Gastroesophageal sphincter (tissue), 4 donors: ENCODE measurements at places on chromosomes 2 and 18.
A peak's percentile ranks its signal among the peaks of the same experiment; 100 is the strongest.

- ATAC-seq = no peak
Measured at GRCh38 chr2:149058936-149059335, 20.4 kb downstream of the LYPD6B start.

DNA sequence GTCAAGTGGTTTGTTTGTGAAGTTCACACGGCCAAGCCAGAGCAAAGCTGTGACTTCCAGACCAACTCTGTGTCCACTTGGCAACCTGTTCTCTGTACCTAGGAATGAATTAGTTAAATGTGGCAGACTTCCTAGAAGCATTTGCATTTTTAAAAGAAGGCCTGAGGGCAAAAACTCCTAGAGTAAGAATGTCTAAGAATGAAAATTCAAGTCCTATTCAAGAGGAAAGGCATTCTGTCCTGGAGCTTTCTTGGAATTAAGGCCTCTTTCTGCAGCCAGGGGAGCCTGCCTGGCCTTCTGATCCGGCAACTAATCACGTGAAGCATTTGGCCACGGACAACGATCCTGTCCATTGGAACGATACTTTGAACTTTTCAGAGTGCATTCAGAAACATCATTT lies 155.0 kb downstream of the SETBP1 start:
- no peak for ATAC-seq

DNA sequence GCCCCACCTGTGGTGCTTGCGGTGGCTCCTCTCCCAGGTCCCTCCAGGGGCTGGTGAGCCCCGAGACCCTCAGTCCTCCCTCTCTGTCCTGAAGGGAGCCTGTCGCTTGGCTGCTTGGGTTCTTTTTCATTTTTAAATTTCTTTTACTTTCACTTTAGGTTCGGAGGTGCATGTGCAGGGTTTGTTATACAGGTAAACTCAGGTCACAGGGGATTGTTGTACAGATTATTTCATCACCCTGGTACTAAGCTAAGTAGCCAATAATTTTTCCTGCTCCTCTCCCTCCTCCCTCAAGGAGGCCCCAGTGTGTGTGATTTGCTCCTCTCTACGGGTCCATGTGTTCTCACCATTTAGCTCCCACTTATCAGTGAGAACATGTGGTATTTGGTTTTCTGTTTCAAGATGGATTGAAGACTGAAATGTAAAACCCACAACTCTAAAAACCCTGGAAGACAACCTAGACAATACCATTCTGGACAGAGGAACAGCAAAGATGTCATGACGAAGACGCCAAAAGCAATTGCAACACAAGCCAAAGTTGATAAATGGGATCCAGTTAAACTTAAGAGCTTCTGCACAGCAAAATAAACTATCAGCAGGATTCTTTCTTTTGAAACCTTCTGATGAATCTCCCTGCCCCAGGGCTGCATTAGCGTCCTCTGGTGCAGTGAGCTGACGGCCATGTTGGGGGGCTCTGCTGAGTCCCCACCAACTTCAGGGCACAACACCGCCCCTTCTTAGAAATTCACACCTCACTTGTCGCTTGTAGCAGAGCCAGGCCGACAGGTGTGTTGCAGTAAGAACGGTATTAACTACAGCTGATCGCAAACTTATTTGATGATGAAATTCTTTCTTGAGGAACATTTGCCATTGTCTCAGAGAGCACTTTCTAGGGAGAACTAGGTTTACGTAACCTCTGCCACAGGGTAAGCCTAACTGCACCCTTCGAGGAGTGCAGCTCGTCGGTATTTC lies 135.3 kb downstream of the ZNF236 start:
- no peak for ATAC-seq

GRCh38 chr2:172921532-172922236 lies 154.0 kb upstream of the MAP3K20 start:
- ATAC-seq = no peak

- no peak for ATAC-seq
Measured at GRCh38 chr2:190882411-190882766, 1.8 kb downstream of the GLS start.

DNA sequence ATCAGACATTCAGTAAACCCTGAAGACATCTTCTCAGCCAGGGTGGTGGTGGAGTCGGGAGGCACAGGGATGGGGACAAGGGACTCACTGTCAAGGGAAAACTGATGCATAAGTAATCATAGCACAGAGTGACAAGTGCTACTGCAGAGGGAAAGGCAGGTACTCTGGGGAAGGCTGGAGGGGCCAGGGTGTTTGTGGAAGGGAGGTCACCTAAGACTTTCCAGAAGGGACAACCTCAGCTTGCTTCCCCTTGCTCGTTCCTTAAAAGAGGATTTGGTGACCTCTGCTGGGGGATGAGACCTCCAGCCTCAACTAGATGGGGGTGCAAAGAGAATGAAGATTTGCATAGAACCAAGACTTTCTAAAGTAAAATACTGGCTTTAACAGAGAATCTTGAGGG lies 99.5 kb downstream of the SLC4A3 start:
- no peak for ATAC-seq

- no peak for ATAC-seq
Measured at GRCh38 chr2:205556841-205557539, 125.3 kb upstream of the NRP2 start.

- peak; percentile 0 for ATAC-seq
Measured at GRCh38 chr2:63840081-63840784, 1.5 kb upstream of the UGP2 start.

DNA sequence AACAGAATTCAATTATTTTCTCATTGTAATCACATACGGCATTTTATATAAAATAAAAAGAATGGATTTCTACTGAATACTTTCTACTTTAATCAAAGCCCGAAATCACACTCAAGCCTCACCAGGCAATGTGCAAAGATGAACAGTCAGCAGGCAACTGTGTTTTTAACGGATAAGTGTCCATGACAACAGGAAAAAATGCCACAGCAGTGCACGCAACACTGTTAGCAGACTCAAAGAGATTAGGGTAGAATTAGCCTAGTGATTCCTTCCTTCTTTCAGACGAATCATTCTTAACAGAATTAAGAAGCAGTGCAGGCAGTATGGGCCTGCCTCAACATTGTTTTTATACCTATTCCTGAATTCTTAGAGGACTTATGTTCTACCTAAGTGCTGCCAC lies 135.6 kb downstream of the CDH2 start:
- ATAC-seq = no peak

DNA sequence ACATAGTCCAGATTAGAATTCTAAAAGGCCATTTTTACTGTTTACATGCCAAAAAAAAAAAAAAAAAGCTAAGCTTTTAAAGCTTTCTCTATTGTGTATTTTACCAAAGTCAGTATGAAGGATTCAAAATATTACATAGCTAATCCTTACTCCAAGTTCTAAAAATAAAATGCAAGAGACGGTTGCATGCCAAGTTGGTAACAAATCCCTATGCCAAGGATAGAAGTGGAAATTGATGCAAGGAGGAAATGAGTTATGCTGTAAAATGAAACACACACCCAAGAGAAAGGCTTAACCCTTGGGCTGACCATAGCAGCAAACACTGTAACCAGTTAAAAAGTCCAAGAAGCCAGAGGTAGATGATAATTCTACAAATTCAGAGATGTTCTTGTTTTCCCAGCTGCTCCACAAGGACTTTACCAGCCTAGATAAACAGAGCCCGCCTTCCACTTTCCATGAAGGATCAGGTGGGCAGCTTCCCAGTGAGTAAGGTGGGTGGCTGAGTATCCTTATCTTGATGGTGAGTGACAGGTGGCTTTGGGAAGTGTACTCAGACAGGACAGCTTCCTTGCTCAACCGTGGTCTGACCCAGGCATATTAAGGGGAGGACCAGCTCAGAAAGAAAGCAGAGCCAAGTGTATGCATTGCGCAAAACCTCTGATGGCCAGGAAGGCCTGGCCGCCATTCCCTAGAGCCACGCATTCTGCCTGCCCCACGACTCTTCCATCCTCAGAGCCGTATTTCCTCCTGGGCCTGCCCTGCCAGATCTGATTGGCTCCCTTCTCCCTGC lies 34.4 kb downstream of the ATP8B1 start:
- peak; percentile 69 for ATAC-seq

GRCh38 chr2:109396202-109397180 lies 217.3 kb downstream of the SEPTIN10 start:
- no peak for ATAC-seq

DNA sequence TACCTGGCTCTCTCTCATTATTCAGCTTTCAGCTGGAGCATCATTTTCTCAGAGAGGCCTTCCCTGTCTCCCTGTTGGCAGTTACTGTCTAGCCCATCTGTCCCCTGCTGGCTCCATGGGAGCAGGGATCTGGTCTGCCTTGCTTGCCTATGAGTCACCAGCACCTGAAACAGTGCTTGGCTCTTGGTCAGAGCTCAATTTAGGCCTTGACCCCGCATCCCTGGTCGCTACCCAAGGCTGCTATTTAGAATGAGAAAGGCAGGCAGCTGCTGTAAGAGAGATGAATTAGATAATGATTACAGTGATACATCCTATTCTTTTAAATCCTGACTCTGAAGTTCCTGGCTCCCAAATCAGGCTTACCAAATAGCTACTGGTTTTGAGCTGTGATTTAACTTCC lies 32.9 kb downstream of the KCNE4 start:
- peak; percentile 91 for ATAC-seq

DNA sequence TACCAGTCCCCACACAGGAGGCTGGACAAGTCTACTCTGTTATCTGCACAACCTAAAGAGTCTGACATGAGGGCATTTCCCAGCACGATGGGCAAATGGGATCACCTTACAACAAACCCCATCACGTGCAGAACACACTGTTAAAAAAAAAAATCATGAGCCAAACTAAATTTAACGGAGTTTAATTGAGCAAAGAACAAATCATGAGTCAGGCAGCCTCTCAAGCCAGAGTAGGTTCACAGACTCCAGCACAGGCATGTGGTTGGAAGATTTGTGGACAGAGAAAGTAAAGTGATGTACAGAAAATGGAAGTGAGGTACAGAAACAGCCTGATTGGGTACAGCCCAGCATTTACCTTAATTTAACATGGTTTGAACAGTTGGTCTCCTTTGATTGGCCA lies 59.9 kb downstream of the KYNU start:
- ATAC-seq = no peak

GRCh38 chr2:17543131-17543660 lies 2.7 kb downstream of the VSNL1 start:
- ATAC-seq = no peak

- no peak for ATAC-seq
Measured at GRCh38 chr2:157473581-157473980, 29.7 kb upstream of the CYTIP start.

GRCh38 chr2:5562865-5563264 lies 129.3 kb upstream of the SOX11 start:
- no peak for ATAC-seq

- no peak for ATAC-seq
Measured at GRCh38 chr2:157172866-157173578, 84.5 kb upstream of the GALNT5 start.

- no peak for ATAC-seq
Measured at GRCh38 chr2:185152186-185152585, 553.9 kb downstream of the ZNF804A start.

DNA sequence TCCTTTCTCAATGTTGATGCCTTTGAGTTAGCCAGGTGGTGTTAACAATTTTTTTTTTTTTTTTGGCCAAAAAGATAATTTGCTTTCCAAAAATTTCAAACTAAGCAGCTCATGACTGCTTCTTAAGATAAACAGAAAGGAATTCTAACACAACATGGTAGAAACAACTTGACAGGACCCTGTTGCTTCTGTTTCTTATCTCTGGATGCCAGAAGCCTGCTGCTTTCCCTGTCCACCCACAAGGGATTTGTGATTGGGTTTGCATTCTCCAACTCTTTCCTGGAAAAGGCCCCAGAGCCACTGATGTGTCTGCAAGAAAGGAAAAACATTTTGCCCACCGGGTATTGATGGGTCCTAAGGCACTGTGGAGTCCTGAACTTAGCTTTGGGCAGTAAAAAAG lies 217.2 kb upstream of the PKDCC start:
- ATAC-seq = no peak

DNA sequence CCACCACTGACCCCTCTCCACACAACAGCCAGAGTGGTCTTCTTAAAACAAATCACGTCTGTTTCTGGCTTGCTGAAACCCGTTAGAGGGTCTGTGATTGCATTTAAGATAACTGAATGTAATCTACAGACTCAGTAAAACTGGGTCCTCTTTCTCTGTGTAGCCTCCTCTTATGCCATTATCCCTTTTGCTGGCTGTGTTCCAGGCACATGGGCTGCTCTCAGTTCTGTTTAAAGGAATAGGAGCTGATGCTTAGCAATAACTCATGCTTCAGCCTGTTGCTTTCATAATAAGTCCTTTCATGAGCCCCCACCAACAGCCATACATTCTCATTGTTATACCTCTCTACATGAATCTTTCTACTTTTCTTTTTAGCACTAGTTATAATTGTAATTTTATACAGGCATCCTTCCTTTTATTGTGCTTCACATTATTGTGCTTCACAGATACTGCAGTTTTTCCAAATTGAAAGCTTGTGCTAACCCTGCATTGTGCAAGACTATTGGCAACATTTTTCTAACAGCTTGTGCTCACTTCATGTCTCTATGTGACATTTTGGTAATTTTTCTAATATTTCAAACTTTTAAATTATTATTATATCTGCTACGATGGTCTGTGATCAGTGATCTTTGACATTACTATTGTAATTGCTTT lies 782.6 kb downstream of the MBD2 start:
- no peak for ATAC-seq

DNA sequence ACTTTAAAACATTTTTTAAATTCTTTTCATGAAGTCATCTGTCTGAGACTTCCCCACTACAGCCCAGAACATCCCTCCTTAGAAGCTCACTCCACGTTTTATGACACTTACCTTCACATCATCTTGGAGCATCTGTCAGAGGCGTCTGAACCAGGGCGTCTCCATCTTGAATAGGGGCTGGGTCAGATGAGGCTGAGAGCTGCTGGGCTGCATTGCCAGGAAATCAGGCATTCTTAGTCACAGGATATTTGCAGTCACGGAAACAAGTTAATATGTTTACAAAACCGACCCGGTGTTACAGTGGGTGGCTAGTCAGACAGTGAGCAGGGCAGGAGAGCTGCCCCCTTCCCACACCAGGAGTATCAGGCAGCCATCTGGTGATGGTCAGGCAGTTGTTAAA lies 456.5 kb downstream of the FBXO15 start:
- ATAC-seq = no peak

GRCh38 chr2:241269707-241270520 lies 45.6 kb downstream of the HDLBP start:
- ATAC-seq = no peak

GRCh38 chr2:8059255-8059654 lies 622.6 kb upstream of the ID2 start:
- ATAC-seq = no peak

DNA sequence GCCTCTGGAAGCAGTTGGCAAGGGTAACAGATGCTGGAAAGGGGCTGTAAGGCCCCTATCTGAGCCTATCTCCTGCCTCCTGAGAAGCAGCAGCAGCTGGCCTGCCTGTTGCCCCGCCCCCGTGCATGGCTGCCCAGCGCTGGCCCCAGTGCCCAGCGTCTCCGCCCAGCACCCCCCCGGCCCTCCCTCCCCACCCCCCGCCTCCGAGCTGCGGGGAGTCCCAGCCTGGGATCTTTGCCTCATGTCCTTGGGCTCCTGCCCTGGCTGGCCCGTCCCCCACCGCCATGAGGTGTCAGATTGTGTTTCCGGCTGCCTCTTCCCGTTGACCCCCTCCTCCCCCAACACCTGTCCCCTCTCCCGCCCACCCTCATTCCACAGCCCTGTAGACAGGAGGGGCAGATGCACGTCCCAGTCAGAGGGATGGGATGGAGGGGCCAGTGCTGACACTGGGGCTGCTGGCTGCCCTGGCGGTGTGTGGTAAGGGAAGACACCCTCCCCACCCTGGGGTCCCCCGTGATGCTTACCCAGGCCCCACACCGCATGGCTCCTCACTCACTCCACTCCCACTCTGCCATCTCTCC lies at the start of gene CHRND:
Gene CHRND, plus strand, starts transcription at position 370 of the 581 bp plus-strand sequence. Its CDS starts 56 bp downstream, at position 426.
- ATAC-seq = no peak
